ENCODE measurements at places on chromosomes 3 and 15.

DNA sequence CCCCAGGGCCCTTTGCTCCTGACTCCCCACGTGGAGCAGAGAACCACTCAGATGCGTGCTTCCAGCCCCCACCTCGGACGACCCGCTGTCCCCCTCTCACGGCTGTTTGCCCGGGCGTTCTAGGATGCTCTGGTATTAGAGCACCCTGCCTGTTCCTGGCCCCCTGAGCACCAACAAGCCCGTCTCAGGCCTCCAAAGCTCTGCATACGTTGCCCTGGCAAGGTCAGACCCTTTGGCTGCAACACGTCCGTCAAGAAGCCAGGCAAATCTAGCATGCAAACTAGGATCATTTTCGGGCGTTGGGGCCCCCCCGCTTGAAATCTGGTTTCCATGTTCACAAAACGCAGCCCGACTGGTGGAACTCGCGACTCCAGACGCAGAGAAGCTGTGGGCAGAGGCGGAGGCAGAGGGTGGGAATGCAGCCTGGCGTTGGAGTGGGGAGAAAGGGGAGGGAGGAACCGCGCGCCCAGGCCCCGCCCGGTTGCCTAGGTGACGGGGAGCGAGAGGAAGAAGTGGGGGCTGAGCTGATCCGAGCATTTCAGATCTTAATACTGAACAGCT lies 86.2 kb upstream of the PIAS1 start:
- H3K4me1 ChIP-seq = peaks cover 12% of the 10 kb centered on the region
- no peak overlapping the region for H3K27ac ChIP-seq
- peak; percentile 23 for DNase-seq
- peak overlapping the region; percentile 11 for H3K4me3 ChIP-seq
- H3K27me3 ChIP-seq = no peaks in the 10 kb centered on the region

- no peak overlapping the region for H3K27ac ChIP-seq
- no peaks in the 10 kb centered on the region for H3K4me1 ChIP-seq
- no peaks in the 10 kb centered on the region for H3K27me3 ChIP-seq
- no peak for DNase-seq
- no peaks in the 10 kb centered on the region for H3K36me3 ChIP-seq
Observed at GRCh38 chr3:111932946-111933345, 45.9 kb upstream of the ABHD10 start.

DNA sequence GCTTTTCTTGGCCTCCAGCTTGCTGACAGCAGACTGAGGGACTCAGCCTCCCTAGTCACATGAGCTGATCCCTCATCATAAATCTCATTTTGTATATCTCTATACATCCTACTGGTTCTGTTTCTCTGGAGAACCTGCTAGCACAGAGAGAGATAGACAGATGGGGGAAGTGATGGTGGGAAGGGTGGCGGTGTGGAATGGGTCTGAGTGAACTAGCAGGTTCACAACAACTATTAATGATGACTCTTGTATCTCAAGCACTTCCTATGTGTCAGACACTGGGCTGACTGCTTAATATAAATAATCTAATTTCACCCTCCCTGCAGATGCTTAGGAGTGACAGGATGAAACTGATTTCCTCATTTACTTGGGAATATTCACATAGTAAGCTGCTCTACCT lies 106.9 kb upstream of the TLE3 start:
- no peaks in the 10 kb centered on the region for H3K27me3 ChIP-seq
- H3K27ac ChIP-seq = no peak overlapping the region
- H3K36me3 ChIP-seq = no peaks in the 10 kb centered on the region
- H3K4me3 ChIP-seq = no peak overlapping the region
- peaks cover 16% of the 10 kb centered on the region for H3K4me1 ChIP-seq

GRCh38 chr15:27176785-27177406 lies 205.9 kb downstream of the GABRG3 start:
- no peaks in the 10 kb centered on the region for H3K27me3 ChIP-seq
- H3K4me1 ChIP-seq = no peaks in the 10 kb centered on the region
- H3K36me3 ChIP-seq = no peaks in the 10 kb centered on the region
- no peak overlapping the region for H3K27ac ChIP-seq
- no peak overlapping the region for H3K4me3 ChIP-seq
